HEK293T (cell line): ENCODE measurements at places on chromosomes 7 and 10.

DNA sequence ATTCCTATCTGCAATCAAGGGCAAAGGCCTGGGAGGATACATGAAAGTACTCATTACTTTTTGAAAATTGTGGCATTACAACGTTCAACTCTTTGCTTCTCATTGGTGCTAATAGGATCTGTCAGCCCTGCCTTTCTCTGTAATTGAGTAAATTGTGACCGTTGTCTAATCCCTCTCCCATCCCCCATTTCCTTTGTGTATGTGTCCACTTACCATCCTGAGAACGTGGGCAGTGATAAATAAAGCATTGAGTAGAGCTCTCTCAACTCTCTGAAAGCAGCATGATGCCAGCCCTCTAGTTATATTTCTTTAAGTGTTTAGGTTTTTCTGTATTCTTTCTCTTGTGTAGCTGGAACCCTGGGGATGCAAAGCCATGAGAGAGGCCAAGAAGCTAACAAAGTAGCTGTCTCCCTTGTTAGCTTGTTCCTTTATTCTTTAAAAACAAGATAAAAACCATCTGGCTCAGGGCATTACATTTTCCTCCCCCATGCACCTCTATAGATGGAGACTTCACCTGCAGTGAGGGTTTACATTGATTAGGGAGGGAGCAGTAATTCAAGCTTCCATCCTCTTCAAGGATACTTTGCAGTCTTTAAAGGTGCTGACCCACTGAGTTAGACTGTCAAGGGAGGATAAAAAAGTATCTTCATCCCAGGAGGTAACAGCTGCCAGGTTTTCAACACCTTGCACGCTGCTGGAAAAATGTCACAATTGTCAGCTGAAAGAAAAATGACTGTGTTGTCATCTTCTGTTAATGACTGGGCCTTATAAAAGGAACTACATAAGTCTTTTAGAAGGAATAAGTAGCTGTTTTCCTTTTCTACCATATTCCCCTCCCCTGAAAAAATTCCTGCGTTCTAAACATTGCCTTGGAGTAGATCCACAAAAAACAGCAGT, 112.3 kb downstream of the BTRC start:
- DNase-seq: no peak

- no peak for DNase-seq
Measured at GRCh38 chr10:126387931-126388911, at the start of gene ADAM12. Gene ADAM12, minus strand, starts transcription at chr10:126388477. Its CDS starts 332 bp downstream, at chr10:126388145.

GRCh38 chr7:151408839-151409666, 785 bp downstream of the WDR86 start:
- no peak for DNase-seq

- DNase-seq: no peak
Measured at GRCh38 chr10:128626397-128627000, 500.3 kb upstream of the MKI67 start.

- DNase-seq: no peak
Measured at GRCh38 chr7:116692401-116693308, 20.7 kb downstream of the MET start.

DNA sequence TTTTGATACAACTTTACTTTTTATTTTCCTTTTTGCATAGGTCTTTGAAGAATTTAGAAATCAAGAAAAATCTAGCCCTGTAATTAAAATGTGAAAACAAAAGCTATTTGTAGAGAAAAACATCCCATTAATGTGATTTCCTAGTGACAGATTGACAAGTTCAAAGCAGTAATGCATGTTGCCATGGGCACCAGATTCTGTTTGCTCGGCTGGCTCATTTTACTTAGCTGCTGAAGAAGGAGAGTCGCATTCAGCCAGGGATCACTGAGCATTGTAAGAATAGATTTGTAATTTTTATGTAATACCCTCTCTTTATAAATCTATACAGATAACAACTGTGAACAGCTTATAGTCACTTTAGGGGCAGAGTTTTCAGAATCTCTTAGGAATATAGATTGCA, 28.5 kb downstream of the DNAJB9 start:
- DNase-seq: no peak

DNA sequence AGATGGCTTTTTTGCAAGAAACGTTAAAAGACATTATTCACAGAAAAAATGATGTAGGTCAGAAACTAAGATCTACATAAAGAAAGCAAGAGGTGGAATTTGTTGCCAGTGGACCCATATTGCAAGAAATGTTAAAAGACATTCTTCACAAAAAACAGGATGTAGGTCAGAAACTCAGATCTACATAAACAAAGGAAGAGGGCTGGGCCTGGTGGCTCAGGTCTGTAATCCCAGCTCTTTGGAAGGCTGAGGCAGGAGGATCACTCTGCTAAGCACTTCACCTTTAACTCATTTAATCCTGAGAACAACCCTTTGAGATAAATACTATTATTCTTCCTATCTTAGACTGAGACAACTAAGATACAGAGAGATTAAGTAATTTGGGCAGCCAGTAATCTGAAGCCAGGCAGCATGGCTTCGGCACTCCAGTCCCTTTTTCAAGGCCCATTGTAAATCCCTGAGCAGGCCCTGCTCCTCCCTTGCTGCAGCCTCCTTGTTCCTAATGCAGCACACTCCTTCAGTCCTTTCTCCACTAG, 11.6 kb downstream of the ZFAND4 start:
- no peak for DNase-seq

GRCh38 chr10:133109711-133110110, 22.0 kb downstream of the ADGRA1 start:
- DNase-seq: no peak

DNA sequence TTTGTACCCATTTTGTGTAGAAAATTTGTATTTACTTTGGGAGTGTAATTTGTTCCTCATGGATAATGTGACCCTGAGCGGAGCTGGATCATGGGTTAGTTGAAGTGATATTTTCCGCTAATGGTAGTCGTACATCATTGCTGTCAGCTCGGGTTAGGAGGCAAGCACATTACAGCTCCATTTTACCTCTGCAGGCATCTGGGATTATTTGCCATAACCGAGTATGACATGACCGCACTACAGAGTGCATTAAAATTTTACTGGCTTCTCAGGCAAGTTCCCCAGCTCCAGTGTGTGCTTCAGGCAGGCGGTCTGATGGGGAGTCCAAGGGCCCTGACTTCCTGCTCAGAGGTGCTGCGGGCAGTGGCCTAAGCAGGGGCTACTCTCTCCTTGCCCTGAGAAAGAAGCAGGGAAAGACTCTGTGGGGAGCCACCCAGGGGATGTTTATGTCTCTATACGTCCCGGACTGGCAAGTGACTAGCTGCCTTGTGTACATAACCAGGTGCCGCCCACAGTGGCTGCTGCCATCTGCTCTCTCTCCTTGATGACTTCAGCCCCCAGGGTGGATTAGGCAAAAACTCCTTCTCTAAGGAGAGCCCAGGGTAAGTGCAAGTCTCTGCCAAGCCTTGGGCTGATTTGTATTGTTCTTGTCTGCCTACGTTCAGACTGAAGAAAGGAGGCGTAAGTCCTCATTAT, 685.3 kb upstream of the GALNT17 start:
- DNase-seq: peak; percentile 24

- no peak for DNase-seq
Measured at GRCh38 chr7:114659409-114660125, 245.0 kb downstream of the FOXP2 start.

DNA sequence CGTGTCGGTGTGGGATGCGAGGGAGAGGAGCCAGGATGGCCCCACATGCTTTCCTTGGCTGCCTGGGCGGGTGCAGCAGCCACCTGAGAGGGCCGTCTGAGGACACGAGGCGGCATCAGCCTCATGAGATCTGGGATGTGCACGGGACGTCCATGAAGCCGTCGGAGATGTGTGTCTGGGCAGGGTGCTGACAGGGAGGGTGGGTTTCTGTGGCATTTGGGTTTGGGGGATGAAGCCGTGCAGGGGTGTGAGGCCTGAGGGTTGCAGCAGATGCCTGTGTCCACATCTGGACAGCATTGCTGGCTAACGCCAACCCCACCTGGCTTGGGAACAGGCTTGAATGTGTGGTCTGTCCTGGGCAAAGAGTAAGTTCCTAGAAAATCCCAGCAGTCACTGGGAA, 179.5 kb downstream of the DNAJB6 start:
- DNase-seq: no peak

DNA sequence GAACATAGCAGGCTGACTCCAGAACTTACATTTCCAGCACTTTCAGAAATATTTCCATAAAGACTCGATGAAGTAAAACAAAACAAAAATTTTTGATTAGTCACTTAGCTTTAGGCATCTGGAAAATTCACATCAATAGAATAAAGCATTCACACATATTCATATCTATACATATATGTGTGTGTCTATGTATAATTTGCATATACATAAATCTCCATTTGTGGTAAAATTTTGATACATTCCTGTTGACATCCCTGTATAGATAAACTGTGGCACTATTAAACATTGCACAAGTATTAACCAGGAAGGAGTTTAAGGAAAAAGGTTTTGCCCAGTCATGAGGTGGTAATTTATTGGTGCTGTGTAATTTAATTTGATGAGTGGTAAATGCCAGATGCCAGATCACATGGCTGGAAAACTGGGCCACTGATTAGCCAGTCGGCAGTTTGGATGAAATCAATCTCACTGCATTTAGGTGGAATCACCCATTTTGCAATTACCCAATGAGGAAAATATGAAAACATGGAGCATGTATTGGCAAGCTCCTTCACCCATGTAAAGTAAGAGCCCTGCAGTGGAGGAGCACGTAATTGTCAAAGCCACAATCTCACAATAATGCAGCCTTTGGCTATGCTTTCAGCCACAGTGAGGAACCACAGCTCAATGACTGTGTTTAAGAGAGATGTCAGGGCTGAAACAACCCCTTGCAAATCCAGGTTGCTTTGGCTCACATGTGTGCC, 294.6 kb downstream of the RNLS start:
- no peak for DNase-seq

DNA sequence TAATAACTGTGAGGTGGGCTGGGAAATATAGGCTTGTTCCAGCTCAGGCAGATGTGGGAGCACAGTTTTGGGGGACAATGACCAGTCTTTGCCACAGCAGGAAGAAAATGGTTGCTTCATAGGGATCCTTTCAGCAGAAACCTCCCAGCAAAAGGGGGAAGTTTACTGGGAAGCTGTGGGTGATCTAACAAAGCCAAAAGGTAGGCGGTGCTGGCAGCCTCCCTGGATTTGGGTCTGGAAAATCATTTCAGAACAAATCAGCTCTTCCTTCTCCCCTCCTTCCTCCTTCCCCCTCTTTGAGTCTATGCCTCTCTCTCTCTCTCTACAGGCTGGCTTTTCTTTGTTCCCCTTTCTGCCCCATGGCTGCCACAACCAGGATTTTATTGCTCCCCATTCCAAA, 16.2 kb downstream of the RPS24 start:
- DNase-seq: no peak

- DNase-seq: no peak
Measured at GRCh38 chr10:126957111-126957510, 51.9 kb downstream of the DOCK1 start.

- no peak for DNase-seq
Measured at GRCh38 chr7:127390817-127391590, 1.5 kb downstream of the ZNF800 start.

- DNase-seq: no peak
Measured at GRCh38 chr10:78357141-78358063, 323.7 kb downstream of the RPS24 start.

DNA sequence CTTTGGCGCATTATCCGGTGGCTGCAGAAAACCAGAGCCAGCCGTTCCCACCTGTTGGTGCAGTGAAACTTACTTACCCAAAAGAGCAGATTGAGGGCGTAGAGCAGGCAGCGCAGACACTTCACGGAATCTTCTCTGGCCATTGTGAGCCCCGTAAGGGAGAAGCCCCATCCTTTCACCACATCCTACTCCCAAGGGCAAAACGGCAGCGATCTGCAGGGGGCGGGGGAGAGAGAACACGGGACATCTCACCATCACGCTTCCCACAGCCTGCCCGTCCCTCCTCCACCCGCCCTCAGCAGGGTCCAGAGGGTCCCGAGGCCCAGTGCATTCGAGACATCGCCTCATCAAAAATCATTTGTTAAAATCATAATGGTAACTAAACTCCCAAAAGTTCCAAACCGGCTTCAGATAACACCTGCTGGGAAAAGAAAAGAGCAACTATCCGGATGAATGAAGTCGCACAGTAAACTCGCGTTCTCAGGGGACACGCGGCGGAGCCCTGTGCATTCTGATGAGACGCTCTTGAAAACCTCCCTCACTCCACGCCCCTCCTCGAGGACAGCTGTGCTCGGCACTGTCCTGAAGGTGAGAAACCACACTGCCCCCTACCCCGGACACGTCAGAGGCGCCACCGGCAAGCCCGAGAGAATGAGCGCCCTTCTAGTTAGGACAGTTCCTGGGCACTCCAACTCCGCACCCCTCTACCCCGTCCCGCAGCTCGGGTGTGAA, 1.2 kb downstream of the TSPAN12 start:
- peak; percentile 51 for DNase-seq

- peak; percentile 73 for DNase-seq
Measured at GRCh38 chr7:131105799-131106680, 221.6 kb upstream of the MKLN1 start.

GRCh38 chr7:20894806-20895205, 108.1 kb upstream of the SP8 start:
- no peak for DNase-seq

GRCh38 chr7:1330801-1331425, 98.2 kb downstream of the UNCX start:
- no peak for DNase-seq

DNA sequence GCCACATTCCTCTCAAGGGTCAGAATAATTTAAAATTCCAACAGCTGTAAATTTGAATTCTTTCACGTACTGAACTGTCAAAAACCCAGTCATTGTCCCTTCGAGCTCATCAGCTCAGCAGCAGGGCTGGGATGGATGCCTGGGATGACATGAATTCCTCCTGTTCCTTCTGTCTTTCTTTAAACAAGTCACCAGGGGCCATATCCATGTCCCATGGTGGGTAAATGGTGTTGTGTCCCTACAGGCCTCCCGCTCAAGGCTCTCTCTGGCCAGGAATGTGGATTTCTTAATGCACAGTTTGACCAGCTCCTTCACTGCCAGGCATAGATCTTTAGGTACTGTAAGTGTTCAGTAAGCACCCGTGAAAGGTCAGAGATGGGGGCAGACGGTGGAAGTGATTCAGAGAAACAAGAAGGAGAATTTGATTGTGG, 13.8 kb upstream of the TECPR1 start:
- DNase-seq: no peak

- DNase-seq: peak; percentile 66
Measured at GRCh38 chr10:112721080-112721698, 228.9 kb upstream of the TCF7L2 start.

DNA sequence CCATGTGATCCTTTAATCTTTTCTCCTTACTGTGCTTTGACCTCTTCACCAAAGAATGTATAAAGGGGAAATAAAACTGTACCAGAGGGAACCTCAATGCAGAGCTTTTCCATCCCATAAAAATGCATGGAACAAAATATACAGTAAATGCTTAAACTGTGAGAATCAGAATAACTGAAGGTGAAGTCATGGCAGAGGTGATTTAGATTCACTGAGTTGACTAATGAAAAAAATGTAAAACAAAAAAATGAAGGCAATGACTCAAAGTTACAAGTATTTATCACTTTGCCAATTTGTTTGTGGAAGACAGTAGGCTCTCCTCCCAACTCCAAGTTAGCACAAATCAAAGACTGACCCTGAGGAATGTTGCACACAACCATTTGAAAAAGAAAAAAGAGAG, 1331.6 kb upstream of the SORCS1 start:
- DNase-seq: no peak

- no peak for DNase-seq
Measured at GRCh38 chr7:144641389-144642044, 194.3 kb downstream of the TPK1 start.
